ENCODE measurements at places on chromosomes 13 and 19.
A peak's percentile ranks its signal among the peaks of the same experiment; 100 is the strongest.

DNA sequence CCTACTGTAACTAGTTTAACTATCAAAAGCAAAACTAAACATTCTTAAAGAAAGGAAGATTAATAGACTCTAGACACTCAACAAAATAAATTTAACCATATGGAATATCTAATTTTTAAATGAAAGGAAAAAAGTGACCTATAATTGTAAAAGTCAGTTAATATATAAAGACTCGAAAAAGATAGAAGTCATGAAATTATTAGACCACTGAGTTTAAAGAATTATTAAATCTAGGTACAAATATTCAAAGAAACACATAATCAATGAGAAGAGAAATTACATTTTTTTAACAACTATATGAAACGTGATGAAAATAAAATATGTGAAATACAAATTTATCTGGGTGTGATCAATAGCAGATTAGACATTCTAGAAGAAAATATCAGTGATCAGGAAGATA lies 706.8 kb upstream of the PCDH20 start:
- no peak for DNase-seq

- no peak for DNase-seq
Measured at GRCh38 chr13:40611004-40611403, 55.4 kb downstream of the FOXO1 start.

DNA sequence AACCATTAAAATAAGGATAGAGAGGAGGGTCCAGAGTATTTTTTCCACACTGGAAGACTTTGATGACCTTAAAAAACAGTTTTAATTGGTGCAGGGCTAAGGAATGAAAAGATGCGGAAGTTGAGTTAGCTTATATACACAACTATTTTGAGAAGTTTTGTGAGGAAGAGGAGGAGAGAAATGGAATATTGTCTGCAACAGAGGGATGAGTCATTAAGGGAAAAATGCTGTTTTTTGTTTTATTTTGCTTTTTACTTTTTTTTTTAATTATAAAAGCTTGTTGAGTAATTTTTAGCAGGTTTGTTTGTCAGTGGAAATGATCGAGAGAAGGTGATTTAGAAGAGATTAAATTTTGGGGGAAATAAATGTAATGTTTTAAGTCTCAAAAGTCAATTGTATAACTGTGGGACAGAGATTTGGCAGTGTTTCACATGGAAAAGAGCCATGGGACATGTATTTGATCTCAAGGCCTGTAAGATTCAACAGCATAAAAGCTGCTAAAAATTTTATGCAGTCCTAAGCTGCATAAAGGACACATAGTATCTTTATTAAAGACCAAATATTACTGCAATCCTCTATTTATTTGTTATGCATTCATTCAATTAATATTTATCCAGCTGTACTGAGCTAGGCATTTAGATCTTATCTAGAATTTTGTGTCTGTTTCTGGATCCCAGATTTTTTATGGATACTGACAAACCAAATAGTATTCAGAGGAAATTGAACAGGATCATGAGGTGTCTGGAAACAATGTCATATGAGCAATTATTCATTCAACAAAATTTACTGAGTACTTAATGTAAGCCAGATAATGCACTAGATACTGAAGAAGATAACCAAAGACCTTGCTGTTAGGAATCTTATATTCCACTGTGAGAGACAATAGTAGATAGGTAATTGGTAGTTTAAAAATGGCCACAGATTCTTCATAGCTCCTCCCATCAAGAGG lies 72.7 kb downstream of the DNAJC15 start:
- no peak for DNase-seq

- no peak for DNase-seq
Measured at GRCh38 chr13:30666113-30666512, 48.4 kb downstream of the USPL1 start.

DNA sequence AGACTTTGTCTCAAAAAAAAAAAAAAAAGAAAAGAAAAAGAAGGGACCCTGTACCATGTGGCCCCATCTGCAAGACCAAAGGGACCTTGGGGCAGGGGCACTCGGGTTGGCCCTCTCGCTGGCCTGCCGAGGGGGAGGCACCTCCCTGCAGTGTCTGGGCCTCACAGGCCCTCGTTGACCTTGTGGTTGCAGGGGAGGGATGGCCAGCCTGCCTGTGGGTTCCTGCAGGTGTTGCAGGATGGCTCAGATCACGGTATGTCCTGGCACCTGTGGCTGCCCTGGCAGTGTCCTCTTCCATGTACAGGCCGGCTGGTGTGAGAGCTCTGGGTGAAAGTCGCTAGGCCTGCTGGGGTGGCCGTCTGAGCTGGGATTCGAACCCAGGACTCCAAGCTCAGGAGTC lies 4.7 kb upstream of the PGLS start:
- no peak for DNase-seq

GRCh38 chr19:48117515-48118130 lies 7.0 kb upstream of the PLA2G4C start:
- no peak for DNase-seq

GRCh38 chr13:91058066-91058465 lies 289.4 kb upstream of the MIR17HG start:
- DNase-seq: no peak

GRCh38 chr19:36207605-36208252 lies 6.7 kb downstream of the ZNF565 start:
- no peak for DNase-seq

DNA sequence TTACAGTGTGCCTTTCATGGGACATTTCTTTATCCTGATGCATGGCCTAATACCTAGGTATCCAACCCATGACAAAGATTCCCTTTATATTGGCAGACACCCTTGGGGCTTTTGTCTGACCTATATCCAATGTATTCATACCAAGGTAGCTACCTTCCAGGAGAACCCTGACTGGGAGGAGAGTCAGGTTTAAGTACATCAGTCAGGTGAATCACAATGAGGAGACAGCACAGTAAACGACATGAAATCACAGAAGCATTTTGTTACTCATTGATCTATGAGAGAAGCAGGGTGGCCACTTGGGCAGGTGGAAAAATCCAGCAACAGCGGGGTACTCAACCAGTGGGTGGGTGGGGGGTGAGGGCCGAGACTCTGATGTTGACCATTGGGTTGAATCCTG lies 527.4 kb upstream of the ATXN8OS start:
- no peak for DNase-seq

DNA sequence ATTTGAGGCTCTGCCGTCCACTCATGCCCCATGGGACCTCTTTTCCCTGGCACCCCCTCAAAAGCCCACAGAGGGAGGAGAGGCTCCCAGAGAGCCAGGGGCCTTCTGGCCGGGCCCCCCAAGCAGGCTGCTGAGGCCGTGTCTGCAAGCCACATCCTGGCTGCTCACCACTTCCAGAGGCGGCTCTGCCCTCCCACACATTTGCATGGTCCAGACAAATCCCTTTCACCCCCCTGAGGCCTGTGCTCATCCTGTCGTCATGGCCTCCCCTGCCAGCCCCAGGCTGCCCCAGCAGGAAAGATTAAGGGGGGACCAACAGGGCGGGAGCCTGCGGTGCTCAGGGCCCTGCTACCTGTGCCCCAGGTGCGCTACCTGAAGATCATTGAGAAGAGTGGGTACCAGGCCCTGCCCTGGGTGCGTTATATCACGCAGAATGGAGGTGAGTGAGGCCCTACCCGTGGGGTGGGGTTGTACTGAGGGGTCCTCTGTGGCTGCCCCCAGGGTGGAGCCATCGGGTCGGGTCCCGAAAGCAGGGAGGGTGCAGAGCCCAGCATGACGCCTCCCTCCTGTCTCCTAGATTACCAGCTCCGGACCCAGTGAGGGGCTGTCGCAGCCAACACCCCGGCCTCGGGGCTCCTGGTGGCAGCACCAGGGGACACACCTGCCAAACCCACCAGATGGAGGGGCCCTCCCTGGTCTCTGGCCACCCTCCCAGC lies 36.3 kb downstream of the AP1M1 start:
- no peak for DNase-seq

DNA sequence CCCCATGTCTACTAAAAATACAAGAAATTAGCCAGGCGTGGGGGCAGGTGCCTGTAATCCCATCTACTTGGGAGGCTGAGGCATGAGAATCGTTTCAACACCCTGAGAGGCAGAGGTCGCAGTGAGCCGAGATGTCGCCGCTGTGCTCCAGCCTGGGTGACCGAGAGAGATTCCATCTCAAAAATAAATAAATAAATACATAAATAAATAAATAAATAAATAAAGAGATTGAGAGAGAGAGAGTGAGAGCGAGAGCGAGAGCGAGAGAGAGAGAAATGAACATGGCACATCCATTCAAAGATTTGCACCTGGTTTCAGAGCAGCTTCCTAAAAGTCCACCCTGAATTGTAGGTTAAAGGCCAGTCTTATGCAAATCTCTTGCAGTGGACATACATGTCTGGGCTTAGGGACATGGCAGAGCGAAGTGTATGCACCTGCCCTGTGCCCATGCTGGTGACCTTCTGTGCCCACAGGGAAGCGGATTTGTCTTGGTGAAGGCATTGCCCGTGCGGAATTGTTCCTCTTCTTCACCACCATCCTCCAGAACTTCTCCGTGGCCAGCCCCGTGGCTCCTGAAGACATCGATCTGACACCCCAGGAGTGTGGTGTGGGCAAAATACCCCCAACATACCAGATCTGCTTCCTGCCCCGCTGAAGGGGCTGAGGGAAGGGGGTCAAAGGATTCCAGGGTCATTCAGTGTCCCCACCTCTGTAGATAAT lies 42.3 kb upstream of the CYP2B6 start:
- DNase-seq: no peak

DNA sequence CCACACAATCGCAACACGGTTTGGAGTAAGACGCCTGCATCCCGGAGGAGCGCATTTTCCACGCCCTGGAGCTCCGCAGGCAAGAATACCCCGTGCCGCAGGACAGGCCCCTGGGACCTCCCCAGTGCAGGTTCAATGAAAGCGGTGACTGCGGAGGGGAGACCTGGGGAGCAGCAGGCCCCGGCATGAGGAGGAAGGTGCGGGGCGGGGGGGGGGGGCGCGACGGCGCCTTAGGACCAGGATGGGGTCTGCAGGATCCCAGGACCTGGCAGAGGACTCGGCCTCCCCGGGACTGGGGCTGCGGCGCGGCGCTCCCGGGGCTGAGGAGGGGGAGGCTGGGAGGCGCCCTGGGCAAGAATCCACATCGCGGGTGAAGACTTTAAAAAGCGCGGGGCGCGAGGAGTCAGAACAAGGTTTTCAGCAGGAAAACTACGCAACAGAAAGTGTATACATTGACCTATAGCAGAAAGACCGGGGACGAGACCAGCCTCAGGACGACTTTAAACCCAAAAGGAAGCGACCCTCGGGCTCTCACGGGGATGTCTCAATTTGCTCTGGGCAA lies 432 bp downstream of the ZNF611 start:
- peak; percentile 3 for DNase-seq

Measured in fibroblast of skin of right quadriceps (primary cell).